CD8-positive, alpha-beta memory T cell (primary cell): ENCODE measurements at places on chromosomes 16 and 17.

DNA sequence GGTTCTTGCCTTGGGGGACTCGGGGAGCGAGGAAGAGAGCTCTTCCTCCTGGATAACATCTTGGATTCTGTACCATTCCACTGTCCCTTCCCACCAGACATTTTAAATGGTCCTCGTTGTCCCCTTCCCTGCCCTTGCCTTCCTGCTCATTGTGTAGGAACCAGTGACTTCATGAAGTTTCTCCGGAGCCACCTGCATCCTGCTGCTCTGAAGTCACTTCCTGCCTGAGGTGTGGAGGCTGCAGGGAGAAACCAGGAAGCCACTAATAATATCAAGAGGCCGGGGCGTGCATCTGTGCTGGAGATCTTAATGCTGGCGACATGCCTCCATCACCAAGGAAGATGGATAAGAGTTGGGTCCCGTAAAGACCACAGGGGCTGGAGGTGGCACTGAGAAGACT, 6.2 kb upstream of the SLC16A13 start:
- DNase-seq: peak; percentile 29

GRCh38 chr17:13346081-13346533, 255.6 kb downstream of the HS3ST3A1 start:
- no peak for DNase-seq

- DNase-seq: no peak
Measured at GRCh38 chr17:17693253-17694168, 12.3 kb downstream of the RAI1 start.

DNA sequence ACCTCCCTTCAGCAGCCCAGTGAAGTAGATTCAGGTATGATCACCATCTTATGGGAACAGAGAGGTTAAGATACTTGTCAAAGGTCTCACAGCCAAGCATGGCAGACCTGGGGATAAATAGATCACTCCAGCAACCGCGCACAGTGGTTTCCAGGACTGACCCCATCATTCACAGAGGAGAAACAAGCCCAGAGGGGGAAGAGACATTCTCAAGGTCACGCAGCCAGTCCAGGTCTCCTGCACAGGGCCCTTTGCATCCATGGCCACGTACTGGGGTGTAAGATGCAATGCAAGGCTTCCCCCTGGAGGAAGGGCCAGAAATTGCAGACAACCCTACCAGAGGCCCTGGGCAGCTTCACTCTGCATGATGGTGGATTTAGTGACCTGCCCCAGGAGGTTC, 19.9 kb downstream of the TLE7 start:
- DNase-seq: no peak

- no peak for DNase-seq
Measured at GRCh38 chr16:27774779-27775178, 224.8 kb downstream of the KATNIP start.

DNA sequence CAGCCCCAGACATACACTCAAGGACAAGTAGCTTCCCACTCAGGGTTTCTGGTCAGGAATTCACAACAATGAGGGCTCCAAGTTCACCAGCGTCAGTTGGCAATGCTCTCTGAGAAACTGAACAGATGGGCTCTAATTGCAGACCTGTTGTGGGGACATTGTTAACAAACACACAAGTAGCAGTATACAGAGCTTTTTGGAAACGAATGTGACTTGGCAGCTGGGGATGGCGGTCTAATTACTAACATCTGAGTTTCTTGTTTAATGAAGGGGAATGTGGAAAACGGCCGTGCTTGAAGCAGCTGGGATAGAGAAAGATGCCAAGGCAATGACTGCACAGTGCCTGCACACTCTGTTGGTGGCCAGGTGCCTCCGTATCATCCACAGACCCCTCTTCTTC, 316.1 kb upstream of the IRX3 start:
- no peak for DNase-seq

DNA sequence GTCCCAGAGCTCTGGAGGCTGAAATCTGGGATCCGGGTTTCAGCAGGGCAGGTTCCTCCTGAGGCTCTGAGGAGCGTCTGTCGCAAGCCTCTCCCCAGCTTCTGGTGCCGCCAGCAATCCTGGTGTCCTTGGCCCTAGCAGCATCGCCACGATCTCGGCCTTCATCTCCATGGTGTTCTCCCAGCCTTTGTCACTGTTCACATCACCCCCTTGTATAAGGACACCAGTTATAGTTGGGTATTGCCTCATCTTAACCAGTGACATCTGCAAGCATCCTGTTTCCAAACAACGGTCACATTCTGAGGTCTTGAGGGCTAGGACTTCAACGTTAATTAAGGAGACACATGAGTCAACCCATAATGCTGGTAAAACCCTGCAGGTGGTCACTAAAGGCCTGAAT, 2.8 kb upstream of the PPP1R27 start:
- DNase-seq: no peak

GRCh38 chr16:49012961-49013726, 268.5 kb downstream of the CBLN1 start:
- no peak for DNase-seq

DNA sequence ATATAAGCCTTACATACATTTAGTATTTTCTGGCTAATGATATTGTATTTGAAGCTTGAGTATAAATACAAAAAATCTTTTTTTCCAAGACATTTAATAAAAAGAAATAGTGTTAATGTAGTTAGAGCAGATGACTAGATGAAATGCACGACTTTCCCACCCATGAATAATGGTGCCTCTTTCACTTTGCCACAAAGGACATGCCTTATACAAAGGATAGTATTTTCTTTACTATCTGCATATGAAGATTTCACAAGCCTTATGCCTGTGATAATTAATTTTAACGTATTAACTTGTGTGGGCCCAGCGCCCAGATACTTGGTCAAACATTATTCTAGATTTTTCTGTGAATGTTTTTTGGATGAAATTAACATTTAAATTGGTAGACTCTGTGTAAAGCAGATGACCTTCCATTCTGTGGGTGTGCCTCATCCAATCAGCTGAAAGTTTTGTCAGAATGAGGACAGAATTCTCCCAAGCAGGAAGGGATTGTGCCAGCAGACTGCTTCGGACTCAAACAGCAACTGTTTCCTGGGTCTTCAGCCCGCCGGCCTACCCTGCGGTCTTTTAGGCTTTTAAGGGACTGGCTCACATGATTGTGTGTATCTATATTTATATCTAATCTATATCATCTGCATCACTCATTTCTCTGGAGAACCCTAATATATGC, 115.4 kb downstream of the USP22 start:
- DNase-seq: no peak

DNA sequence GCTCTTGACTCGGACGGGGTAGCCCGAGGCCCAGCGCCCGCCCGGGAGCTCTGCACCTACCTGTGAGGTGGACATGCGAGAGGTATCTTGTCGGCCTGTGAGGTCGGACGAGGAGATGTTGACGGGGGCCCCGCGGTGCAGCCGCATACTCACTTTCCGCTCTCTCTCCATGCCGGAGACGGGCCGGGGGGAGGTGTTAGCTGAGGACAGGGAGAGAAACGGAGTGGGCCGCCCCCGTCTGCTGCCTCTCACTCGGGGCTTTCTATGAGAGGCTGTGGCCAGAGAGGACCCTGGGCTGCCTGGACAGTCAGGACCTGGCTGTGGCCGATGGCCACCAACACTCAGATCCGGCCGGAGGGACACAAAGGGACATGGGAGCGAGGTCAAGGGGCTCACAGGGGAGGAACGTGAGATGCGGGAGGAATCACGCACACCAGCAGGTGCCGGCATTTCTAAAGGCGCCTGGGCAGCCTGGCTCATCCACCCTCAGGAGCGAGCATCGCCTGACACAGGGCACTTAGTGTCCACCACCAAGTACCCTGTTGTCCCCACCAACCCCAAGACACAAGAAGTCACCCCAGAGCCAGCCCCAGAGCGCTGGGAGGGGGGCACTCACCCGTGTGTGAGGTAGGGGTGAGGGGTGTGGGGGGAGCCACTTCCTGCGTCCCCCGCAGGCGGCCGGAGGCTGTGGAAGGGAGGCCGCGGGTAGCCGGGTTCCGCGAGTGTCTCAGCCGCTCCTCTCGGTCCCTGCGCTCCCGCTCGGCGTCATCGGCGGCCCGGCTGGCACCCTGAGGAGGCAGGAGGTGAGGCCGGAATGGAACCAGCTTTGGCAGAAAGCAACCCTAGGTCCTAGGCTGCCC, 20.2 kb downstream of the SLC16A3 start:
- no peak for DNase-seq

DNA sequence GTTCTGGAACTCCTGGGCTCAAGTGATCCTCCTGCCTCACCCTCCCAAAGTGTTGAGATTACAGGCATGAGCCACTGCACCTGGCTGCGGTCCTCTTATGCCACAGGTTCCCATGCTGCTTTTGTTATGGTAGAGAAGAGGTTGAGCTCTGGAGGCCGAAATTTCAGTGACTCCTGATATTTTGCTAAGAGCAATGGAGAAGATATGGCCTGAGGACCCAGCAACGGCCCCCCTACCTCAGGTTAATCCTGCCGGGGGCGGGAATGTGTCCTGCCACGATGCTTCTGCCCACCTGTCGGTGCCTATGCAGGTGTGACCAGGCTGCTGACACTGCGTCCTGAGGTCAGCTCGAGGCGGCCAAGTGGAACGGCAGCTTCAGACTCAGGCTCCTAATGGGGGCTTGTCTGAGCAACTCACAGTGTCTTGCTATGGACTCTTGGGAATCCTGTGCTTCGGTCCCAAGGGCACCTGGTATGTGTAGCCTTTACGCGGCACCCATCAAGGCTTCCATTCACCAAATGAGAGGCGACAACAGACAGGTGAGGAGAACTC, 7.6 kb upstream of the SEC14L1 start:
- no peak for DNase-seq

- DNase-seq: no peak
Measured at GRCh38 chr17:68903286-68903685, 51.9 kb downstream of the ABCA8 start.

GRCh38 chr16:50671644-50672260, 9.4 kb downstream of the SNX20 start:
- no peak for DNase-seq

GRCh38 chr17:71339206-71339605, 781.6 kb upstream of the SOX9 start:
- no peak for DNase-seq

GRCh38 chr17:14107889-14108288, 38.6 kb downstream of the COX10 start:
- no peak for DNase-seq

DNA sequence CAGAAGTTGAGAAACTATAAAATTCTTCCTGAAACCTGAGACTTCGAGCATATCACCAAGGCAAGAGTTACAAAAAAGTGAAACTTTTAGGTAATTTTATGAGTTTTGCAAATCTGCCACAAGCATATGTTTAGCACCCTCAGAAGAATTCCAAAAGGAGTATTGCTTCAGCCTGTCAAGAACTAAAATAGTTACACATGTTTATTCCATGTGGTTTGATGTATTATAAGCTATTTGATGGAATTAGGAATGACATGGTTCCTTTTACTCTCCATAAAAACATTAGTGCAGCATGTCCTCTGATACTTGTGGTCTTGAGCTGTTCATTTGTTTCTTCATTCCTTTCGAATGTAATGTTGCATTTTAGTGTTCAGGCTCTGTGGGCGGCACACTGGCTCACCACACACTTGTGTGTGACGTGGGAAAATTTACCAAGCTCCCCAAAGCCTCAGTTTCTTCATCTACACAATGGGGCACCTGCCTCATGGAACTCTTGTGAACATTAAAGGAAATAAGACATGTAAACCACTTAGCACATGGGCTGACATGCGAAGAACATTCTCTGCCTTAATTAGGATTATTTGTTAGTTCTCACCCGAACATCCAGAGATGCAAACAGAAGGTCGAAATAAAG, 204.2 kb upstream of the FOXF1 start:
- no peak for DNase-seq

GRCh38 chr16:68902003-68902968, 59.0 kb downstream of the TANGO6 start:
- DNase-seq: no peak

GRCh38 chr17:75601057-75601987, 13.7 kb downstream of the MYO15B start:
- DNase-seq: peak; percentile 35

DNA sequence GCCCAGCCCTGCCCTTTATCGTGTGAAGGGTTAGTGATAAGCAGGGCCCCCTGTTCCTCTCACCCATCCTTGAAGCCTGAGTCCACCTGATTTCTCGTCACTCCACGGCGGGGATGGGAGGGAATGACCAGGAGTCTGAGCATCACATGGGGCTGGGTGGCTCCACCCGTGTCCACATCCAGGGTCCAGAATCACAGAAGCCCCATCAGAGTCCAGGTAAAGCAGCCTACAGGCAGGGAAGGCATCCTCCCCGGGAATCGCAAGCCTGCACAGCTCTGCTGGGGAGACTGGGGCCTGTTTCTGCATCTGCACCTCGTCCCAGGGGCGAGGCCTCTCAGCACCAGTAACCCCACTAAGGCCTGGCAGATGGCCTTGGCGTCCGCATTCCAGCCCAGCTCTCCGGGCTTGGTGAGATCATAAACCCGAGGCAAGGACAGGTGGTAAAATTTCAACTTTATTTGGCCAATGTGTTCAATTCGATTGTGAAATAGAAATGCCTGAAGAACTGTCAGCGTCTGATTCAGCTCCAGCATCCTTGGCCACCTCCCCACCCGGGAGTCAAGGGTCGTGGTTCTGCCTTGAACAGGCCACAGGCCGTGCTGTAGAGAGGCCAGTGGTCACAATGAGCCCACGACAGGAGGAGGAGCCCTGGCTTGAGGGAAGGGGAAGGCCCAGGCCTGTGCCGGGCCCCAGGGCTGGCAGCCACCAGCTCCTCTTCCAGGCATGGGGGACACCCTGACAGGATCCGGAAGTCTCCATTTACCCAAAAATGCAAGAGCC, 8.1 kb upstream of the PPP1R27 start:
- no peak for DNase-seq

- no peak for DNase-seq
Measured at GRCh38 chr16:88754109-88754911, 30.7 kb downstream of the PIEZO1 start.

DNA sequence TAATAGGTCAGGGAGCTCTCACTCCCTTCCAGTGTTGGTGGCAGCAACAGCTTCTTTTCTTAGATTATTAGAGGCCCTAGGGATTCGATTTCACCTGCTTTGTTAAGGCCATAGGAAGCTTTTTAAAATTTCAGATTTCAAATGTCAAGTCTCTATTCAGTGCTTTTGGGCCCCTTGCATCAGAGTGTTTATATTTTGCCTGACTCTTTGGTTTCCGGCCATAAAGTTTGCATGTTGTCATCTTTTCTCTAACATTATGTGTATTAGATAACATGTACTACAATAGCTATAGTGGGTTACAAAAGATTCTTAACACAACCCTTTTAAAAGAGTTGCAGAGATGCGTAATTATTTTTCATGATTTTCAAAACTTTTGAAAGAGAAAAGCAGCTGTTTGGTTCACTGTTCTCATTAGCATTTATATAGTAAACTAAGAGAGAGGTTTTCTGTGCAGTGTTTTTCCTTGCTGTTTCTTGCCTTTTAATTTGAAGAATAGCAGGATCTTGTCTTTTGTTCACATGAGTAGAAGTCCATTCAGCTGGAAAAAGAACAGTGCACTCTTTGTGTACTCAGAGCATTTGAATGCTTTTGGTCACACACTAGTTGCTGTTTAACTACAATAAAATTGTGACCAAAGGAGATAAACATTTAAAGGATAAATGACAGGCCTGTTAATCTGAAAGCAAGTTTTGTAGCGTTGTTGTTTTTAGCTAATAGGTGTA, 52.5 kb downstream of the FTO start:
- no peak for DNase-seq
